ENCODE measurements at places on chromosomes 5 and 9.

GRCh38 chr9:102445181-102445747 is 549.9 kb upstream of the CYLC2 start:
- DNase-seq, result no peak

GRCh38 chr9:128555180-128555721 is 2.9 kb downstream of the SPTAN1 start:
- DNase-seq, result no peak

DNA sequence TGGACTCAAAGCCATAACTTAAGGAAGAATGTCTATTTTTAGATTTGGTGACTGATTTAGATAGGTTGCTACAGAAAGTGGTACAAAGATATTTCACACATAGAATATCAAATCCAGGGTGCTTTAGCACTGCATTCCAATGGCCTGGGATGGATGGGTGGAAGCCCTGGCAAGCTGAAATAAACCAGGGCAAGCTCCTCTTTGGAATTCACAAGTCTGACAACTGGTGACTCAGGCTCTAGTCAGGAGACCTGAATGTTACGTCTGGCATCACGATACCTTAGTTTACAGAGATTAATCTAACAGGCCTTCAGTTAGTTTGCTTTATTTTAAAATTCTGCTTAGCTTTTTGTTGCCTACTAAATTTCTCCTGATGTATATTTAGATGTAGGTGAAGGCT is 144.0 kb downstream of the TMC1 start:
- DNase-seq, result no peak

GRCh38 chr5:178153530-178154340 is at the start of gene NHP2:
Gene NHP2 (minus strand): TSS chr5:178153885. CDS start chr5:178153817, 68 bp downstream.
- DNase-seq, result peak; percentile 99

- DNase-seq, result no peak
These were observed 68.8 kb upstream of the FCN2 start for GRCh38 chr9:134811673-134812342.

DNA sequence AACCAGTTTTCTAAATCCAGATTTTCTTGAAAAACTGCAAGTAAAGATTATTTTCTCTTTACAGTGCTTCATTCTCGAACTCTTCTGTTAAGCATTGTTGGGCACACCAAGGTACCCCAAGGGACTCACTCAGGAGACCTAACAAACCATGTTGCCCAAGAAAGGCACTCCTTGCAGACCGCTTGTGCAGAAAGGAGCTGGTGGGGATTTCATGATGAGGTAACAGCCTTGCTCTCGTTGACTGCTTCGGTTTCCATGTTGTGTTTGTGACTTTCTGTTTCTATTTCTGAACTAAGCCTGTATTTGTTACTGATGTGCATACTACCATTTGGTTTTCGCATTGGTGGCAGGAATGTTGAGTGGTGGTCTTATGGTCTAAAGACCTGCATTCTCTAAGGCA is 266.6 kb upstream of the DAP start:
- DNase-seq, result no peak

- no peak for DNase-seq
These were observed 39.4 kb downstream of the HOMER1 start for GRCh38 chr5:79474367-79475151.

DNA sequence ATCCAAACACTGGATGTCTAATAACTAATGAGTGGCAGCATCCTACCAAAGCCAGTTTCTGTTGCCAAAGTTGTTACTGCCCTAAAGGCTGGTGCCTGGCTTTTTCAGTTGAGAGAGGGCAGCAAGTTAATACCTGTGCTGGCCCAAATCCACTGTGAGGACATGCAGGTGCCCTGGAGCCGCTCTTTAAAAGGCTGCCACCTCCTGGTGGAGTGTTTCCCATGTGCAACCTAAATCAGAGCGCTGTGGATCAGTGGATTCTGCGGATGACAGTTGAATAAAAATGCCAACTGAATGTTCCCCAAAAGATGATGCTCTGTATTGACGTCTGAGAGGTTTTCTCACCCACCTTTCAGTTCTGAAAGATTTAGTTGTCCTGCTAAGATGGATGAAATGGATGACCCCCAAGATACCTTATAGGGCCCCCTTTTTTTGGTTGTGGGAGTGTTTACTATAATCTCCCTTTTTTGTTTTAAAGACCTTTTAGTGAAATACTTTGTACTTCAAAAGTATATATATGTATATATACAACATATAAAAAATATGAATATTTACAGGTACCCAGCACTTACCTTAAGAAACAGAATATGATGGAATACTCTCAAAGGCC is 146.4 kb downstream of the EGFLAM start:
- peak; percentile 44 for DNase-seq

- no peak for DNase-seq
These were observed 17.0 kb downstream of the C1QTNF2 start for GRCh38 chr5:160353379-160353778.

DNA sequence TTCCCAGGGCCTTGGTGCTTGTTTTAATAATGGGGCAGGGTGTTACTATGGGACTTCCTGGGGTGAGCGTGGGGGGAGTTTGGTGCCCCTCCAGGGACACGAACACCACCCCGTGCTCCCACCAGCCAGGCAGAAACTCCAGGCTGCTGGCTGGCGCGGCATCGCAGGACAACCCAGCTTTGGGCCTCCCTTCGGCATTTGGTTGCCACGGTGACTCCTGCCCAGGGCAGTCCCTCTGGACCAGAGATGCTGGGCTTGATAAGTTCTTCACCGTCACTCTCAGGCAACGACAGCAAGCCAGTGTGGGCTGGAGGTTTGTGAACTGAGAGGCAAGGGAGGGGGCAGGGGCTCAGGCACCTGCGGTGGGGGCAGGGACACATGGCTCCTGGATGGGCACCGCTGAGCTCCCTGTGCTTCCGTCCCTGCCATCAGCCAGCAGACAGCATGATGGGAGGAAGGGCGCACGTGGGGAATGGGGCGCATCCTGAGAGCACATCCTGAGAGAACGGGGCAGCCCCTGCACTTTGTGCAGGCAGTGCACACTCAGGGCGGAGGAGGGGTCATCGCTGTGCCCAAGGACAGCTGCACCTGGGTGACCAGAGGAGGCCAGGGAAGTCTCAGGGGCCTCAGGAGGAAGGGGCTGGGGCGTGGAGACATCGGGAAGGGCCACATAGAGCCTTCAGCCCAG is 116.4 kb downstream of the RXRA start:
- DNase-seq, result peak; percentile 63

DNA sequence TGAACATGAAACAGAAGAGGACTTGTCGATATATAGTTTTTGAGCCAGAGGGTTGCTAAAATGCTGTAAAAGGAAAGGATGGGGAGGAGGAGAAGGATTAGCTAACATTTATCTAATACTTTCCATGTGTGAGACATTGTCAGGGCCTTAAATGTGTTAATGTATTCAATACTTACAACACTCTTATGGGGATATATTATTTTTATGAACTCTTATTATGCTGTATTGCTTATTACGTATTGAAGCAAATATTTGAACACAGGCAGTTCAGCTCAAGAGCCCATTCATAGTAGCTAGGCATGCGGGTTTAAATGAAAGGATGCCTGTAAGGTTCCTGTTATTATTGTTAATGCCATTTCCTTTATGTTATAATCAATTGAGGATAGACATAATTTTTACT is 391.5 kb downstream of the CCDC171 start:
- DNase-seq, result no peak

DNA sequence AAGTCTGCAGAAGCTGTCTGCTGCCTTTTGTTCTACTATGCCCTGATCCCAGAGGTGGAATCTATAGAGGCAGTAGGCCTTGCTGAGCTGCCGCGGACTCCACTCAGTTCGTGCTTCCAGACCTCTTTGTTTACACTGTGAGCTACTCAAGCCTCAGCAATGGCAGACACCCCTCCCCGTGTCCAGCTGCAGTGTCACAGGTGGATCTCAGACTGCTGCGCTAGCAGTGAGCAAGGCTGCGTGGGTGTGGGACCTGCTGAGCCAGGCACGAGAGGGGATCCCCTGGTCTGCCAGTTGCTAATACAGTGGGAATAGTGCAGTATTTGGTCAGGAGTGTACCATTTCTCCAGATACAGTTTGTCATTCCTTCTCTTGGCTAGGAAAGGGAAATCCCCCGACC is 99.6 kb downstream of the SLCO4C1 start:
- DNase-seq, result no peak

GRCh38 chr9:86458191-86458855 is 104.1 kb upstream of the TUT7 start:
- no peak for DNase-seq

DNA sequence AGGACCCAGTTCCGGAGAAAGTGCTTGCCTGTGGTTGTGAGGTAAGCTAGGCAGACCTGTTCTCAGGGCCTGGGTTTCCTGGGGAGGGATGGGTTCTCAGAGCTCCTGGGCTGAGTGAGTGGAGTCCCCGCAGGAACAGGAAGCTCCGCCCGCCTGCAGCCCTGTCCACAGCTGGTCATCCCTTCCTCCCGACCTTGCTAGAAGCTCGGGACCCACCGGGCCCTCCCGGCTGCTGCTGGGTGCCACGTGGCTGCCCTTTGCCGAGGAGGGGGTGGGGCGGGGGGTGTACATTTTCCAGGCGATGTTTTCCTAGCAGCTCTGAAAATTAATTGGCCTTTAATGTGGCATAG is 198.1 kb downstream of the C9orf50 start:
- DNase-seq, result no peak

DNA sequence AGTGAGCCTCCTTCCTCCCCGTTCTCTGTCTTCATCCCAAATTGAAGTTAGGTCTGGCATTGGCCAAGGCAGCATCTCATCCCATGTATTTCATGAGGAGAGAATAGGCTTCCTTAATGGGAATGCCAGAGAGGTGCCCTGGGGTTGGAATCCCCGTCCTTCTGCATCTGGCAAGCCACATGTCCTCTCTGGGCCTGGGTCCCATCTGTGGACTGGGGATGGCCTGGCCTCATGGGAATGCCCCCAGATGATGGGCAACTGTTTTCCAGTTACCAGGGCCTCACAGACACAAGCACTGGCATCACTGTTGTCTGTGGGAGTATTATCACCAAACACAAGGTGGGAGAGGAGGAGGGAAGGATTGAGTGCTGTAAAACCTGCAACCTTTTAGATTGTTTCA is 153.9 kb downstream of the FSTL4 start:
- no peak for DNase-seq

DNA sequence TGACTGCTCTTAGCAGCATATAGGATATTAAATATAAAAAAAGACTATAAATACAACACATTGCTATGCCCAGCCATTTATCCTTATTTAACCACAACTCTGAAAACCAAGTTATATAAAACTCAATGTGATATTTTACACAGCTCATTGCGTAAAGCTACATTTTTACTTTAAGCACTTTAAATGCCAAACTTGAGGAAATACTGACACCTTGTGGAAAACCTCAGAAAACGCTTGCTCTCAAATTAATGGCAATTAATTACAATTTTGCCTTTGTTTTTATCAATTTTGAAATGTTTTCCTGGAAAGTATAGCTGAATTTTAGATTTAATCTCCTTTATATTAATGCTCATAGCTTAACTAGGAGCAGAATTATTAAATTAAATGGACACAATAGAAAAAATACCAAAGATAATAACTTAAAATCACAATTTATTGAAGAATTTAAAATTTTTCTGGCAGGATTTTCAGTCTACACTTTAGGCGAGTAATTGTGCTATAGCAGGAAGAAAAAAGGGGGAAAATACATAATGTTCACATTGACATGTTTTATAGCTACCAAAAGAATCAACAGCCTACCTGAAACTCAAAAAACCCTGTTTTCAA is 25.2 kb upstream of the PLAC8L1 start:
- DNase-seq, result no peak

All from activated naive CD4-positive, alpha-beta T cell treated with anti-CD3 and anti-CD28 coated beads for 36 hours (primary cell).